NCI-H2081 treated with DMSO at 0.1 percent for 48 hours (cell line): ENCODE measurements at places on chromosomes 12 and 14.

DNA sequence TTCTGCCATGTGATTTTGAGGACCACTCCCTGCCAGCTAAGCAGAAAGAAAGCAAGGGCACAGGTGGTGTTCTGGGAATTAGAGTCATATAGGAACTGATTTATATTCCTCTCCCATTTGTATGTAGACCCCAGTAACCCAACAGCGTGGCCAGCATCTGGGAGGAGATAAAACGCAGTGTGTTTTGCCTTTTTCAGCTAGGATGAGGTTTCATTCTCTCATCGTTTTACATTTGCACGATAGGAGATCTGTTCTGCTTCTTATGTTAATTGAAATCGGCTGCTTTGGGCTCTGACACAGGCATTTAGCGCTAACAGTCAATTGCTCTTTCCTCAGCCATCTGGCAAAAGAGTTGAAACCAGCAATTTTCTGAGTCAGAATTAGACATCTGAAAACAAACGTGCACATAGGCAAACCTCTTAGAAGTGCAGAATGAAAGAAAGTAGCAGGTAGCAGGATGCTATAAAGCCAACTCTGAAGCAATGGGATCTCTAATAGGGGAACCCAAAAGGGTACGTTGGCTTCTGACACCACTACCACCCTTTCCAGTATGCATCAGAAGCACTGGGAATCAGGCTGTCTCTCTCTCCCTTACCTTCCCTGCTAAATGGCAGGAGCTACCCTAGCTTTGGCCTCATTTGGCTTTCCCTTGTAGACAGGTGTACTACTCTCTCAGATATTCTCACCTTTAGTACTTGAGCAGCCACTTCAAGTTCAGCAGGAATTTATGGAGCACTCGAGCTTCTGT, 219.1 kb downstream of the PHLDA1 start:
- peak; percentile 19 for DNase-seq

GRCh38 chr14:103694572-103695026, 20.7 kb downstream of the XRCC3 start:
- no peak for DNase-seq

DNA sequence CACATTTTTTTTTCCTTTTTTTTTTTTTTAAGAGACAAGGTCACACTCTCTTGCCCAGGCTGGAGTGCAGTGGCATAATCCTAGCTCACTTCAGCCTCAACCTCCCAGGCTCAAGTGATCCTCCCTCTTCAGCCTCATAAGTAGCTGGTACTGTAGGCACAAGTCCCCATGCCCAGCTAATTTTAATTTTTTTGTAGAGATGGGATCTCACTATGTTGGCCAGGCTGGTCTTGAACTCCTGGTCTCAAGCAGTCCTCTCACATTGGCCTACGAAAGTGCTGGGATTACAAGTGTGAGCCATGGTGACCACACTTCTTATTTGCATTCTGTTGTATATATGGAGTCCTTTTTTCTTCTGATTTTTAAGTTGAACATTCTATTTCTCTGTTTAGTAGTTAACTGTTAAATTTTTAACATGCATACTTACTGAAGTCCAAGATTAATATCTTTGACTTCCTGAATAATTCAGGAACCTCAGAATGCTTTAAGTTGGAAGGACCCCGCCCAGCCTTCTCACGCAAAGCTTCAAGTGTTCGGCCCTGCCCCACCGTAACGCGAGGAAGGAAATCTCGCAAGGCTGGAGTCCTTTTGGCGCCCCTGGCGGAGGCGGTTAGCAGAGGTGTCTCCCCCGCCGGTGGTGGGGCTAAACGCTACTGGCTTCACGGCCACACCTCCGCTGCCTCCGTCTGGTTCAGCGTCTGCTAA, 21.6 kb downstream of the SPATS2 start:
- DNase-seq: no peak

DNA sequence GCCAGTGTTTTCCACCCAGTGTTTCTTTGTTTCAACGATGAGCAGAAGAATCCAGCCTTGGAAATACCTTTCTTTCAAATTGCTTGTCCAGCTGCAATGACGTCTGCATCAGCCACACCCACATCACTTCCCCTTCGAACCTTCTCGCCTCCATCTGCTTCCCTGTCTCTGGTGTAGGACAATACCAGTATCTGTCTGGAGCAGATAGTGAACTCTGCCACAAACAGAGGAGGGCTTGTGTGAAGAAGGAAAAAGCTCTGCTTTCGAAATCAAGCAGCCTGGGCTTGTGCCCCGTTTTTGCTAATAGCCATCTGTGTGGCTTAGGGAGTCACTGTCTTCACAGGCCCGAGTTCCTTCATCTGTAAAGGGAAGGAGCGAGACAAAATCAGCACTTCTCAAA, 415.4 kb downstream of the ZFP36L1 start:
- no peak for DNase-seq

DNA sequence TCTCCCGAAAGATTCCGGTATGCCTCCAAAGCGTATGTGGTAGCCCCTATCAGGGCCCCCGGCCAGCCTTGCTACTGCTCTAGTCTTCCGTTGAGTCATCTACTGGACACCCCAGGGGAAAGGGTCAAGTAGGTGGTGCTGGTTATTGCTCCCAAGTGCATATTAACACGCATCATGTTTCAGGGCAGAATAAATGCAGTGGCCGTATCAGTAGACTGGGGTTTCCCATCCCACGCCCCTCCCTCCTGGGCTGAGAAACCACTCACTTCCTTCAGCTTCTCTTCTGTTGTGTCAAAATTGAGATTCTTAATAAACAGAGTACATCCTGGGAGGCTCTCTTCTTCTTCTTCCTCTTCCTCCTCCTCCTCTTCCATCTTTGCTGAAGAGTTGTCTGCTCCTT, 39.3 kb downstream of the RBM19 start:
- no peak for DNase-seq

GRCh38 chr12:47997321-47997720, 7.0 kb downstream of the COL2A1 start:
- DNase-seq: no peak
